ENCODE measurements at places on chromosomes 4 and X.

GRCh38 chr4:32135642-32136041 lies 1415.5 kb downstream of the PCDH7 start:
- DNase-seq = peak; percentile 16

DNA sequence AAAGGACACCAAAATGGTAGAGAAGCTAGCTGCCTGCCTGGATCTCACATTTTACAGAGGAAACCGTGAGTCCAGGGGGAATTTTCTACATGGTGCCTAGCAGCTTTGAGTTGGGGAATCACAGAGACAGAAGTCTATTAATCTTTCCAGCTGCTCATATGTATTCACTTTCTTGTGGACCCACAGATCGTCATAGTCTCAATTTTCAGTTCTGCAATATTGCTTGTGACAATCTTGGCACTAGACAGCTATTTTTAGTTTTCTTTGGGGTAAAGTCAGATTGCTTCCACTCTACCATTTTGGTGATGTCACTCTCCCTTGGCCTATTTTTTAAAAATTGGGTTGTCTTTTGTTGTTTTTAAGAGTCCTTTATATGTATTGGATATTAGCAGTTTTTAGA lies 233.4 kb upstream of the STK26 start:
- DNase-seq = no peak

- DNase-seq = no peak
Measured at GRCh38 chrX:97046867-97047266, 163.2 kb downstream of the RPA4 start.

GRCh38 chr4:24719615-24720014 lies 75.8 kb upstream of the SOD3 start:
- no peak for DNase-seq

DNA sequence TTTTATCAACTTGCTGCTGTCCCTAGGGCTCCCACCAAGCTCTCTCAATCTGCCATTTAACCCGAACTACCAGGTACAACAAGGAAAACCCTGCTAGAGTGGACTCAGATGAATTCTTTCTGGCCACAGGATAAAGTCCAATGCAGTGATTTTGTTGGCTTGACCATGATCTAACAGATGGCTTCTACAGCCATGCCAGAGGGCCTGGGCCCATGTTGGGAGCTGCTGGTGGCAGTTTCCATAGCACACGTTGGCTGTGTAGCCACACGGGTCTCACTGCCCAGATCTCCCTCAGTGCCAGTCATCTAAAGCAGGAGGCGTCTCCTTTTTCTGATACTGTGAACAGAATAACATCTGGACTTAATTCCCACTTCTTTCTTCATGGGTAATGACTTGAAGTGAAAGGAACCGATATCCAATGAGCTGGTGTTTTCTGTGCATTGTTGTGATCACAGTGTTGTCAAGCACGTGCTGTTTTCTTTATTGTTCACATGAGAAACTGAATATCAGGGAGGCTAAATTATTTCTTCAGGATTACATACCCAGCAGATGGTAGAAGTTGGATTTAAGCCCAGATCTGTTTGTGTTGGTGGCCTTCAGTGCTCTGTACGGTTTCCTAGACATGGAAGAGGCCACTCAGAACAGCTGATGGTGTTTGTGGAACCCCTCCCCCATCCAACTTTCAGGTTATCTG lies 85.2 kb upstream of the CLCN4 start:
- DNase-seq = no peak

- DNase-seq = no peak
Measured at GRCh38 chr4:7926822-7927221, 12.8 kb downstream of the AFAP1 start.

DNA sequence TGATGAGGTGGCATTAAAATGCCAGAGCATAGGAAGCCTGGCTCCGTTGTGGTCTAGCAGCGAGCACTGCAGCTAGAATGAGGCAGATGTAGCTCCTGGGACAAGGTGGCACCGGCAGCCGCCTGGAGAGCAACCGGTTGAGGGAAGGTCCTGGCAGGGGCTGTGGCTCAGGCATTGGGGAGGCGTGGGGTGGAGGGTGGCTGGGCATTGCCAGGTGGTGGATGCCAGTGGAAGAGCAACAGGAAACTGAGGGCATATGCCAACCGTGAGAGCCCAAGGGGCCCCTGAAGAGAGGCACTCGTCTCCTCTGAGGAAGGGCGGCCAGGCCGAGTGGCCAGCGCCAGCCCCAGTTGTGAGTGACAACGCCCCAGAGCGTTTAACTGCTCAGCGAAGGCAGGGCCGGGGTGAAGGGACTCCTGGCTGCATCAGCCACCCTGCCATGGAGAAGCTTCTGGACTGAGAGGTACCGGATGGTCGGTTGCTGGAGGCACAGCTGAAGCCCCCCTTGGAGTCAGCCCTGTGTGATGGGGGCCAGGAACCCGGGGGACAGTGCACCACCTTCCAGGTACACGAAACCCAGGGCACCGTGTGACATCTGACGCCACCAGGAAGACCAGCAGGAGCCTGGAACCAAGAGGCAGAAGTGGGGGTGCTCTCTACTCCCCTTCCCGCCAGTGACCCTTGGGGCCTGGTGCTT lies 13.2 kb upstream of the PDE6B start:
- DNase-seq = no peak

GRCh38 chrX:9144701-9145241 lies 110.8 kb upstream of the FAM9B start:
- no peak for DNase-seq

GRCh38 chrX:15686818-15687685 lies 22.4 kb upstream of the CLTRN start:
- peak; percentile 42 for DNase-seq

DNA sequence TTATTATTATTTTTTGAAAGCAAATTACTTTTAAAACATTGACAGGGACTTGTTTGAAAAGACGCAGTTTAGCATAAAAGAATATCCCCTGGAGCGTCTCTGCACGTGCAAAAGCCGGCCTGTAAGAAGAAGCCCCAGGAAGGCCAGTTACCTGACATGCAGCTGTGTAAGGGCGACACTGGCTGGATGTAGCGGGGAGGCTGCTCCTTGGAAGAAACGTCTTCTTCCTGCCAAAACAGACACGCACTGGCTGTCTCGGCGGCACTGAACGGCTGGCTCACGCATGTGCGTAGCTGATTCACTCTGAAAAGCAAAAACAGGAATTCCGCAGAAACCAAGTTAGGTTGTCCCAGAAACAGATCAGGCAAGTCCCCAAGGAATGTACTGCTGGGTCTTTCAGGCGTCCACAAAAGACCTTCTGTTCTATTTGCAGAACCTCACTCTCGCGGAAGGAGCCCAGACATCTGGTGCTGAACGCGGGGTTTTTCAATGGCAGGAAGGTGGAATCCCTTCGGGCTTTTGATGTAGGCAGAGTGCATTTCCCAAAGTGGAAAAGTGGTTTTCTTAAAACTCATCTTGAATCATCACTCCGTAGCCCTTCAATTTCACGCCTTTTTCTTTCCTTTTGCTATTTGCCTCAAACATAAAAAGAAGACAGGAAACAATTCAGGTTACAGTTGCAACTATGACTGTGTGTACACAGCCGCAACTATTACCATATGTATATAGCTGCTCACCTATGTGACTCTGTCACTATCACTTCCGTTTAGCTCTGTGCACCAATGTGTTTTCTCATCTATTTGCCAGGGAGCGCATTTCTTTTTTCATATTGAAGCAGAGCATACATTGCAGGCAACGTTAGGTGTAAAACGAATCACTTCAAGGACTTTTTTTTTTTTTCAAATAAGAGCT lies 38.1 kb upstream of the ARSH start:
- DNase-seq = peak; percentile 64

- peak; percentile 58 for DNase-seq
Measured at GRCh38 chr4:87978681-87979080, 3.2 kb downstream of the SPP1 start.

DNA sequence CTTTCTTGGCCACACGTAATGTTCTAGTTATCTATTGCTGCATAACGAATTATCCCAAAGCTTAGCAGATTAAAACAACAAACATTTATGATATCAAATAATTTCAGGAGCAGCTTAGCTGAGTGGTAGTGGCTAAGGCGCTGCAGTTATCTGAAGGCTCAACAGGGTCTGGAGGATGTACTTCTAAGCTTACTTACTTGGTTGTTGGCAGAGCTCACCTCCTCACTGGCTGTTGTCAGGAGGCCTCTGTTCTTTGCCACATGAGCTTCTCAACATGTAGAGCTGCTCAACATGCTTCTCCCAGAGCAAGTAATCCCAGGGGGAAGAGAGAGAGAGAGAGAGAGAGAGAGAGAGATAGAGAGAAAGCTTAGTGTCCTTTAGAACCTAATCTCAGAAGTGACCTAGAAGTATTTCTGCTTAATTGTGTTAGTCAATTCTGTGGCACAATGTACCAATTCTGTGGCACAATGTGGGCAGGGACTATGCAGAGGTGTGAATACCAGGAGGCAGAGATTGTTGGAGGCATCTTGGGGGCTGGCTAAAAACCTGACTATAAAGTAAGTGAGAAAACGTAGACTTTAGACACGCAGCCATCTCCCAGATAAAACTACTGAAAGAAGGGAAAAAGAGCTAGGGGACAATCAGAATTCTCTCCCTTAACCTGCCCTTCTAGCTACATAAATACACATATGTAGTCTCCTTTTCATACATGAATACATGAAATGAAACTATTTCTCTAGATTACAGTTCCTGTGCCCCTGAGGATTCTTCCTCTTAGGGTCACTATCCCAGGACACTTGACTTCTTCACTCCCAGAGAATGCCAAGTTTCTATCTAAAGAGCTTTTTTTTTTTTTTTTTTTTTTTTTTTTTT lies 40.2 kb downstream of the HOPX start:
- DNase-seq = no peak

DNA sequence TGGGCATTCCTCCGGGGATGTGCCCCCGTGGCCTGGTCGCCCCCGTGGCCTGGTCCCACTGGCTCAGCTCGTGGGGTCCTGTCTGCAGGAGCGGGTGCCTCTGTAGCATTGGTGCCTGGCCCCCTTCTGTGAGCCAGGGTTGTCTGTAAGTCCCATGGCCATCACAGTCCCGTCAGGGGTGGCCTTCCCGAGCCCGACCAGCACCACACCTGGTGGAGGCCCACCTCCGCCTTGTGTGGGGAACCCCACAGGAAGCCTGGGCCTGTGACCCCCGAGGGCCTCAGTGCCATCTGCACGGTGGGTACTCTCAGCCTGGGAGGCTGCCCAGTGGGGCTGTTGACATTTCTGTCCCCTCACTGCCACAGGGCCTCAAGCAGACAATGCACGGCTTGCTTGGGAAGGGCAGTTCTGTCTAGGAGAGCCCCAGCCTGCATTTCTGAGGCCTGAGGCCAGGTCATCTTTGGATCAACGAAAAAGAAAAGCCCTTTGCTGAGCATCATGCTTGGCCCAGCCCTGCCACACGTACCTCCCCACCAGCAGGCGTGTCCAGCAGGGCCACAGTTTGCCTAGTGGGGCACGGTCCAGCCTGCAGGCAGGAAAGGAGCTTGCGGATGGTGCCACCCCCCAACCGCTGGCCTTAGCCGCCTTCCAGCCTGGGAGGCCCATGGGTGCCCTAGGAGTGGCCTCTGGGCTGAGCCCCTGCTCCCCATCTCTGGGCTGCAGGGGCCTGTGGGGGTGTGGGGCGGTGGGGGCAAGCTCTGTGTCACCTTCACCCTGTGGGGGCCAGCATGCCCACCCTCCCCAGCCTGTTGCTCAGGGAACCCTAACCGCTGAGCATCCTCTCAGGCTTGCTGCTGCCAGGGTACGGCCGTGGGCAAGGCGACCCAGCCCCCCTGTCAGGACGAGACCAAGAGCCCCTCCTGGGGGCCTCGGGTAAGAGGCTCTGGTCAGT lies 23.2 kb downstream of the NKX1-1 start:
- no peak for DNase-seq

DNA sequence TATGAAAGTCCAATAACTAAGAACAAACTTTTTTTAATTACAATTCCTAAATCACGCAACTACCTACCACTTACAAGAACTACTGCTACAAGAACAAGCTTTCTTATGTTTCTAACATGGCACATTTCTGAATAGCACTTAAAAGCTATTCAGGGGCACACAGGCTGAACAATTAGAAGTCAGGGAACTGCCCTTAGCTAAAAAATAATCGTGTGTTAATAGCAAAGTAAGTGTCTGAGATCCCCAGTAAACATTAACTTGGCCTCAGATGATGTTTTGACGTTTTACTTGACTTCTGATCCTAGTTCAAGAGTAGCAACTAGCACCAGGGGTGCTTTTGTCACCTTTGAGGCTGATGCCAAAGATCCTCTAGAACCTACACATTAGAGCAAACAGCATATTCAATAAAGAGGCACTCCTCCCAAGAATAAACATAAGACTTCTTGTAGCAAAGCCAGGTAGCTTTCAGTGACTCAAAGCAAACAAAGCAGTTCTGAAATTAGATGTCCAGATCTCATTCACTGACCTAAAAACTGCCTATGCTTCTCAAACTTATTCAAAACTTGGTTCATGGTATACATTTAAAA lies 16.2 kb downstream of the SPOCK3 start:
- no peak for DNase-seq

DNA sequence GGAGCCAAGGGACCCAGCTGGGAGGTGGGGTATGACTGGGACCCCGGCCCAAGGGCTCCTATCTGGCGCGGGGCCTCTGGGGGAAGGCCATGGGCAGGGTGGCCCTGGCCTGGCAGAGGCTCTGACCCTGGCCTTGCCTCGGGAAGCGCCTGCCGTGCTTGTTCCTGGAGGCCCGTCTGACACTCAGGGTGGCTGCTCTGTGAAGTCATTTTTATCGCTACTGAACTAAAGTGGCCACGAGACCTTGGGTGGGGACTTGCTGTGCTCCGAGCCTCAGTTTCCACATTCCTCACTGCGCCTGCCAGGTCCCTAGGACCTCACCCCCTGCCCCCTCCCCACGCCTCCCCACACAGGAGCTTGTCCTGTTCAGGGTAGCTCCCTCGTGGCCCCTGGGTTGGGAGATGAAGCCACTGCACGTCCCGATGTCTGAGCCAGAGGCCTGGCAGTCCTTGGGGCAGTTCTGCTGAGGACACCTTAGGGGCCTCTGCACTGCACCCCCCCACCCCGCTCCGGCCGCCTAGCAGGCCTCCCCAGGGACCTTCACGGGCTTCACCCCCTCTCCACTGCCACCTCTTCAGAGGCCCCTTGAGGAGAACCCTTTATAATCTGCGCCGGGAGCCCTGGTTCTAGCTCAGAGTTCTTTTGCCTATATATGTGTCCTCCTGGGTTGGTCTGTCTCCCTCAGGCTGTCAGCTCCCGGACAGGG lies 639 bp upstream of the SORCS2 start:
- no peak for DNase-seq
